ENCODE measurements at places on chromosomes 12 and 14.

- no peak for DNase-seq
Observed at GRCh38 chr12:31574803-31575575, 15.9 kb downstream of the DENND5B start.

DNA sequence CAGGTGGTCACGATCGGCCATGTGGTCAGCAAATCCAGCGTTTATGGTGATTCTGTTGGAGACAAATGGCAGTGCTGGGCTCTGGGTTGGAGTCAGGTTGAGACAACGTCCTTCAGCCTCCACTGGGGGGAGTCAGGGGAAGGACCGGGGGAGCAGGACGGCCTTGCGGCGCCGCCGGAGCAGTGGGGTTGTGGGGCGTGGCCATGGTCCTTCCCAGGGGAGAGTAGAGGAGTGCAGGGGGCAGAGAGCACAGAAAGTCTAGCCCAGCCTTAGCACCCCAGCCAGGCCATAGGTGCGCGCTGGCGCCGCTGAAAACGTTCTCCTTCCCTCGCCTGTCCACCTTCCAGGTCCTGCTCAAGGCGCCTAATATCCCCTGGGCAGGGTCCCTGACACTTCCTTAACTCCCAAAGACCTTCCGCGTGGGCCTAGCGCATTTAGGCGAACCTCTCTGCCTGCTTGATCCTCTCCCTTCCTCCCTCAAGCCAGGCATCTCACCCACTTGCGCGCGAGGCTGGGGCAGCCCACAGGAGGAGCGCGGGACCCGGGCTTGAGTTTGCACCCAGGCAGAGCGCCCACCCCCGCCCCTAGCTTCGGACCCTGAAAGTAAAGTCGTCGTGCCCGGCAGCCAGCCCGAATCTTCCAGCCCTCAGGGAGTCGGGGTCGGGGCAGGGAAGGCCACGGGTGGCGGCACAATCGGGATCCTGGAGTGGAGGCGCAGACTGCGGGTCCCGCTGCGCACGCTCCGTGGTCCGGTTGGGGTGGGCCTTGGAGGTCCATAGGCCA is 3.1 kb upstream of the KIF26A start:
- DNase-seq: no peak

DNA sequence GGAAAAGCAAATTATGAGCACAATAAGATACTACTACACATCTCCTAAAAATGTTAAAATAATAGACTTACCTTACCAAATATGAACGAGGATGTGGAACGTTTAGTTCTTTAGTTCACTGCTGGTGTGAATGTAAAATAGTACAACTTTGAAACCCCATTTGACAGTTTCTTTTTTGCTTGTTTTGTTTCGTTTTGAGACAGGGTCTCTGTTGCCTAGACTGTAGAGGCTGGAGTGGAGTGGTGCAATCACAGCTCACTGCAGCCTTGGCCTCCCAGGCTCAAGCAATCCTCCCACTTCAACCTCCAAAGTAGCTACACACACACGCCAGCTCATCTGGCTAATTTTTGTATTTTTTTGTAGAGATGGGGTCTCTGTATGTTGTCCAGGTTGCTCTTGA is 136.4 kb upstream of the FAR2 start:
- no peak for DNase-seq

DNA sequence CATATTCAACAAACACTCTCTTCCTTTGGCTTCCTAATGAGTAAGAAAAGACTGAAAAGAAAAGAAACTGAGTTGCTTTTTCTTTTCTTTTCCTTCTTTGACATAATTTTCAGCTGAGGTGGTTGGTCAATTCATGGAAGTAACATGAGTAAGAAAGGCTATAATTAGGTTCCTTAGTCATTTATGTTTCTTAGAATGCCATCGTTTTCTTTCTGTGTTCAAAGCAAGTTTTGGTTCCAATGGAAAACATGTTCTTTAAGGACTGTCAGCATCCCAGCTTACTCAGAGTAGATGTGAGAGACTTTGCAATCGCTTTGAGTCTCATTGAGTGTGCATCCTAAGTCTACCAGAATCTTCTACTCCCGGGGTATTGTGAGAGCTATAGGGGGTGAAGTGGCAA is 882.4 kb downstream of the DIO2 start:
- DNase-seq: no peak

GRCh38 chr12:57836442-57837375 is 9.8 kb downstream of the CTDSP2 start:
- no peak for DNase-seq

DNA sequence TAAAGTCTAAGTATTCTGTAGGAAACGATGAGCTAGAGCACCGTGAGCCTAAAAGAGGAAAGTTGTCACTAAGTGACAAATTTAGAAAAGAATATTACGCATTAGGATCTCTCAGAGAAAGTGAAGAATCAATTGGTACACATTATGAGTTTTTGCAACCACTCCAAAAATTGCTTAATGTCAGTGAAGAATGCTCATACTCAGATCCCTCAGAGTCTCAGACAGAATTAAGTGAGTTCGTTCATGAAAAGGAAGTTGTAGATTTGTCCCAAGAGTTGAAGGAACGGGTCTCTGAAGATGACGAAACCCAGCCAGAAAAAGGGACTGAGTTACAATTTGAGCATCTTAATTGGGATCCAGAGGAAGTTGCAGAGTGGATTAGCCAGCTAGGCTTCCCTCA is 1.5 kb downstream of the SAMD15 start:
- no peak for DNase-seq

GRCh38 chr14:92615451-92615850 is 101.9 kb downstream of the RIN3 start:
- peak; percentile 55 for DNase-seq

DNA sequence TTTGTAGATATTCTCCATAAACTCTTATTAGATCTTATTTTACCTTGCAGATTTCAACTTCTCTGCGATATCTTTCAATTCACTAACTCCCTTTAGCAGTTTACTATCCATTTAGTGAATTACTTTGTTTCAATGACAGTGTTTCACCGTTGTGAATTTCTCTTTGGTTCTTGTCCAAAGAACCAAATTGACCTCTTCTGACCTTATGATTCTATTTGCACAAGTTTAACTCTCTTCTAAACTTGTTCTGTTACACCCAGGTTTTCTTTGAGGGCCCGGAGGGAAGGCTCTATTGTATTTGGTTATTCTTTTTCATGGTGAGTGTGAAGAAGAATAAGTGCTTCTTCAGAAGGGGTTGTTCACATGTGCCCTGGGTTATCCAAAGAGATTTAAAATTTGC is 186.7 kb downstream of the MON2 start:
- no peak for DNase-seq

GRCh38 chr14:77849711-77850110 is 49.8 kb downstream of the ADCK1 start:
- DNase-seq: no peak

DNA sequence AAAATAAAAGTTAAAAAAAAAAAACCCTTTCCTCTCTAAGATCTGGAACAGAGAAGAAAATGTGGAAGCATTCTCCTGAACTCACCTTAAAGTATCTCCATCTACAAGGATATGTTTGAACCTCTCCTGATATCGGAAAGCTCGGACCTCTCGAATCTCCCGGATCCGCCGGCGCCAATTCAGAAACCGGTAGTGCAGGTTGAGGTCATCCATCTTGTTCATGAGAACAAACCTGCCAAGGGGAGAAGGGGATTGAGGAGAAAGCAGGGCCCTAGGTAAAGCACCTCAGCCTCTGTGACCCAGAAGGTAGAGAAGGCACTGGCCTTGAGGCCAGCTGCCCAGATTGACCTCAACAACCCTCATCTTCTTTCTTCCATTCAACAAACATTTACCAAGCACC is 2.2 kb downstream of the SPRYD3 start:
- DNase-seq: no peak

Measured in stimulated activated CD8-positive, alpha-beta memory T cell treated with anti-CD3 and anti-CD28 coated beads, Interleukin-12 subunit alpha, Interleukin-12 subunit beta, amount 100 ng/mL, for 4 hours (primary cell).